ENCODE measurements at places on chromosomes 7 and 10.

- no peak for DNase-seq
Measured at GRCh38 chr7:24773646-24774045, 16.4 kb upstream of the GSDME start.

DNA sequence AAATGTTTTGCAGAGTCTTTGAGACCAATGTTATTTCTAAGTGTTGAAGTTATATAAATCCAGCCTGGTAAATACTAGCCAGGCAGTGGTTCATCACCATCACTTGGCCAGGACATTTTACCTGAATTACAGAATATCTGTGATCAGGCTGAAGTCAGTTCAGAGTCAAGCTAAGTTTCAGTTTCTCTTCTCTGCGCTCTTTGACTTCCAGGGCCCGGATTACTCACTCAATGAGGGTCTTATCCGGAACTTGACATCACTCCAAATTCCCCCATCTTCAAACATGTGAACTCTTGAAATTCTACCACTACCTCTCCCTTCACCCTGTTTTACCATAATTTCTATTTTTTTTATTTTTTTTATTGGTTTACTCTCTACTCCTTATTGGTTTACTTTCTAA is 36.6 kb upstream of the CCAR1 start:
- DNase-seq = no peak

DNA sequence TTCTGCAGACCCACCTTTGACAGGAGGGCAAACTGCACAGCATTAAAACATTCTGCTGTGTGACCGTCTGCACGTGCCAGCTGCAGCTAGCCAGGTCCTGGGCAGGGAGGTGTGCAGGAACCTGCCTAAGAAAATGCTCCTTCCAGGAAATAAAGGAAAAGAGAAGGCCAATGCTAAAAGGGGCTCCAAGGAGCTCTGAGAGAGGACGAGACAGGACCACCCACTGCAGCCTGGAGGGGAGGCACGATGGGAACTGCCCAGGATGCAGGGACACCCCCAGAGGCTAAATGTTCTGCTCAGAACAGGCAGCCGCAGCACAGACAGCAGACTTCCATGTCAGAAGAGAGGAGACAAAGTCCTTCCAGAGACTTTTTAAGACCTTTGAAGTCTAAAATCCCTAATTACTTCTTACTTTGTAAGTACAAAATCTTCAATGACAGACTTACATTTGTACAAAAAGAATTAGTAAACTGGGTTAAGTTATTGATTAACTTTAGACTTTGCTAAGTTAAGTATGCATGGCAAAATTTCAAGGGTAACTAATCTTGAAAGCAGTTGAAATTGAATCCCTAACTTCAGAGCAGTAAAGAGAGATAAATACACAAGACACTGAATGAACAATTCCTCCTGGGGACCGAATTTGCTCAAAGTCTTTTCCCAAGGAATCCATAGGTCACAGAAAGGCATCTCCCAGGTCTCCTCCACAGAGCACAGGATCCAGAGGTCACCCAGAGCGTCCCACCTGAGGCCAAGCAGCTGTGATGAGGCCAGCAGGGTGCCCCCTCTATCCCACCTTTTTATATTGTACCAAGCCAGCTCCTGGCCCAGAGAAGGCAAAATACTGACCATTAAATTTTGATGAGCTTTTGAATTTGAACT is 21.5 kb downstream of the HSPA12A start:
- no peak for DNase-seq

DNA sequence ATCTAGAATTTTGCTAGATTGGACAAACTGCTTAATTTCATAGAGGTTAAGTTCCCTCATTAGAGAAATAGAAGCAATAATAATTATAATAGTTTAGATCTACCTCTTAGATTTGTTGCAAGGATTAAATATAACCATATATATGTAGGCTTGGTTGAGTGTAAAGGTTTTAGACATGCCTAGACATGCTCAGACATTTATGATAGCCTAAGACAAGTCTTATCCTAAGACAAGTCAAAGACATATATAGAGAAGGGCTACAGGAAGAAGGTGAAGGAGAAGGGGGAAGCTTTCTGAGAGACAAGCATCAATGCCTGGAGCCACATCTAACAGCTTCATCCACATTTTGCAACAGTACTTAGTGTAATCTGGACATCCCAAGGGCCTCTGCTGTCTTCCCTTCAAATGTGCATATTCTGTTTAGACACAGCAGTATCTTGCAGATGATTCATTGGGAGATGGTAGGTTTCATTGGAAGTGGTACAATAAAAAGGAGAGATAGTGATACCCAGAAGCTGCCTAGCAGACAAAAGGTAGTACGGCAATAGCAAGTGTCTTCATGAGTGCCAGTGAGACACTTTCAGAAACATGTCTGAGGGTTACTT is 146.5 kb downstream of the HGF start:
- no peak for DNase-seq

- DNase-seq = no peak
Measured at GRCh38 chr10:14253711-14254110, 77.0 kb downstream of the FRMD4A start.

DNA sequence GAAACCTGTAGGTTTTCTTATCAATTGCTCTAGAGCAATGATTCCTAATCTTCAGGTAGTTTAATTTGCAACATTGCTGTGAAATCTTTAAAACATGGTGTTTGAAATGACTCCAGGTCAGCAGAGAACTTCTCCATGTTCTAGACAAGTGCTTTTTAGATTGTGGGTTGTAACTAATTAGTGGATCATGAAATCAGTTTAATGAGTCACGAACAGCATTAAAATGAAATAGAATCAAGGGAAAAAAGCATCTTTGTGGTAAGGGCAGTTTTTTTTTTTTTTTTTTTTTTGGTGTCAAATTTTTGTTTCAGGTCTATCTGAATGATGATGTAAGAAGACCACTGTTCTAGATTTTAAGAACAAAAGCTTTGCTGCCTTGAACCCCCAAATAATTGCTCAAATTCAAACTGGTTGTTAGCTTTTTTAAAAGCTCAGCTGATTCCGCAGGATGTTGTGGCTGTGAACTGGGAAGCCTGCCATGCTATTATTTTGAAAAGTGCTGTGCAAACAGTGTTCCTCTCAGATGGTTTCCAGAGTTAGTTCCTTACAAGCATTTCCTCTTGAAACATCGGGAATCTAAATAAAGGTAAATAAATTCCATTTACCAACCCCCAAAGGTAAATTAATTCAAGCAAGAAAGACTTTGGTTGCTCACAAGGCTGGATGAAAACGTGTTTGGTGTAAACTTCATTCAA is 13.1 kb upstream of the PDK4 start:
- DNase-seq = no peak

DNA sequence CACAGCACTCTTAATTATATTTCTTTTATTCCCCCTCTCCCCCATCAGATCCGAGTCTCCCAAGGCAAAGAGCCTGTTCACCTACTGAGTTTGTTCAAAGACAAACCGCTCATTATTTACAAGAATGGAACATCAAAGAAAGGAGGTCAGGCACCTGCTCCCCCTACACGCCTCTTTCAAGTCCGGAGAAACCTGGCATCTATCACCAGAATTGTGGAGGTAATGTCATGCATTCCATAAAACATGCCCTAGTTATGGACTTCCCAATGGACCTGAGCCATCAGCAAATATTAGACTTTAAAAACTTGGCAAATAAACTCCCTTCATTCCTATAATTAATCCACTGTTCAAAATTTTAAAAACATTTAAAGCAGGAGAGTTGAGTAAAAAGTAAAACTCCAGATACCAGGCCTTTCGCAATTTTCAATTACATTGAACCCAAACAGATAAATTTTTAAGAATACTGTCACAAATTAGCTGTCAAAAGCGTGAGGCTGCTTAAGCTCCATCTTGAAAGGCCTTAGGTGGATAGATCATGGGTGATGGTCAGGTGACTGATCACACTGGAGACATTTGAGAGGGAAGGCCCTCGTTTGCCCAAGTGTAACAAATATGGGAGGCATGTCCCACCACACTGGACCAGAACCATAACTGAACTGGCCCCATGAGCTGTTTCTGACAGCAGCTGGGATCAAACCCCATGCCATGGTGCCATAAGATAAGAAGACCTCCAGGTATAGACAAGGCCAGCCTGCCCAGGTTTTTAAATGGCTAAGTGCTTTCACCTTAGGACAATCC is 46.9 kb upstream of the ARL4A start:
- DNase-seq = no peak

- no peak for DNase-seq
Measured at GRCh38 chr7:118418433-118418832, 193.9 kb downstream of the ANKRD7 start.

- DNase-seq = no peak
Measured at GRCh38 chr7:41688012-41688625, 14.8 kb downstream of the INHBA start.

GRCh38 chr10:124683814-124684213 is 60.4 kb downstream of the FAM53B start:
- no peak for DNase-seq

DNA sequence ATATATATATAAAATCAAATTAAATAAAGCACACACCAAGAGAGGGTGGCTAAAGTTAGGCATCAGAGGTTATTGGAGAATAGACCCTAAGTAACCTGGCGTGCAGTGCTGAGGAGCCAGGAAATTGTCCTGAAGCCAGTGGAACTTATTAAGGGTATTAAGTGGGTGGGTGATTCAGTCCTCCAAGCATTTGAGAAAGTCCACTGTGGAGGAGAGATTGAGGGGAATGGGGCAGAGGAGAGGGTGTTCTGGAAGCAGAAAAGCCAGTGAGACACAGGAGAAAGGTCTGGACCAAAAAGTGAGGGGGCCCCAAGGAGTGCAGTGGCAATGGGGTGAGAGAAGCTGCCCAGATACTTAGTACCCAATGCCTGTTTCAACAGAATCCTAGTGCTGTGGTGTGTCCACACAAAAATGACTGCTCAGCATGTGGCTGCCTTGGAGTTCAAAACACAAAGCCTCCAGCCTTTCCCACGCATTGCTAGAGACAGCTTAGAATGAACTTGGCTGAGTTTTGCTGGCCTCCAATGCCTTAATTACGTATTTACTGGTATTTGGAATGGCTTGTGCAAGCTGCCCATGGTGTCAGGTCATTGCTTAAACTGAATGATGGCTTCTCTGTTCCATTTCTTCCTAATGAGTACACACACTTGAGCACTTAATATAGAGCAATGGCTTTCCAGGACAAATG is 44.9 kb upstream of the CHST15 start:
- no peak for DNase-seq

DNA sequence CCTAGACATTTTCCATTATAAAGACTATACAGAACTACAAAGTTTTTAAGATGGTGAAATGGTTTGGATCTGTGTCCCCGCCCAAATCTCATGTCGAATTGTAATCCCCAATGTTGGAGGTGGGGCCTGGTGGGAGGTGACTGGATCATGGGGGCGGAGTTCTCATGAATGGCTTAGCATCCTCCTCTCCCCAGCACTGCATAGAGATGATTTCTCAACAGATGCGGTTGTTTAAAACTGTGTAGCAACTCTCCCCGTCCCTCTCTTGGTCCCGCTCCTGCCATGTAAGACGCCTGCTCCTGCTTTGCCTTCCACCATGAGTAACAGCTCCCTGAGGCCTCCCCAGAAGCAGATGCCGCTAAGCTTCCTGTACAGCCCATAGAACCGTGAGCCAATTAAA is 1.6 kb downstream of the FAM133B start:
- no peak for DNase-seq

DNA sequence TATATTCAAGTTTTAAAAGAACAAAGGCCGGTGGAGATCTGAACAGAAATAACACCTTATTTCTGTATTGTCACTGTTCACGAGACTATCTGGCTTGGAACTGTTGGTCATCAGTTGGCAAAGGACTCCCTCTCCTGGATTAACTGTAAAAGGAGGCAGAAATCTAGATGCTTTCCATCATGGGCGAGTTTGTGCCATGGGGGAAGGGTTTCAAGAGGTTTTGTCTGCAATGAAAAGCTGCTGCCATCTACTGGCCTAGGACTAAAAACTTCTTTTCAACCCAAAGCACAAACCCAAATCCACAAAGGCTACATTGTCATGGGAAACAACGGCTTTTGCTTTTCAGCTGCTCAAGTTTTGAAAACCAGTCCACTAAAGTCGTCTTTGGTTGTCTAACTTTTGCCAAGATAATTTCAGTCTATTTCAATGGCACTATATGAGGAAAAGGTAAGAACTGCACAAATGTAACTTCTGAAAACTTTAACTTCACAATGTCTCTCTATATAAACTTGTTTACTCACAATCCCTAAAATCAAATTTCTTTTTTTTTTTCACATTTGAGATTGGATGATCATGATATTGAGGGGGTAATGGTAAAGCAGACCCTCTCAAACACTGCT is 196.8 kb downstream of the SKAP2 start:
- no peak for DNase-seq

- no peak for DNase-seq
Measured at GRCh38 chr7:95590387-95591248, 5.7 kb downstream of the PDK4 start.

- DNase-seq = no peak
Measured at GRCh38 chr10:30587522-30588031, 42.0 kb downstream of the LYZL2 start.

DNA sequence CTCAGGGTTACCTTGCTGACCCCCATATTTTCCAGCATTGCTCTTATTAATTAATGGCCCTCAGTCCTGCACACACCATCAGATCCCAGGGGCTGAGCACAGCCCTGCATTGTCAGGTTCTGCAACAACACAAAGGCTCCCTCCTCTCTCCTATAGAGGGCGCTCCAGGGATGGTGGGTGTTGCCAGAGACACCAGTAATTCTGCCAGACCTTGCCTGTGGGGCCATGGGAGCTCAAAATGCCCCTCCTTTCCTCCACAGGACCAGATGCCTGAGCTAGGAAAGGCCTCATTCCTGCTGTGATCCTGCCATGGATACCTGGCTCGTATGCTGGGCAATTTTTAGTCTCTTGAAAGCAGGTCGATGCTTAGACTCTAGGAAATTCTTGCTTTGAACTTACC is 42.8 kb upstream of the PRSS58 start:
- no peak for DNase-seq

All from activated CD4-positive, alpha-beta T cell treated with anti-CD3 and anti-CD28 coated beads, Interleukin-2, amount 50 U/mL, for 24 hours (primary cell).